ENCODE measurements at places on chromosomes 16 and 17. TPM values are rescaled to one million over a fixed set of nuclear protein-coding genes. Genes with fewer than 3 reads are reported as not detected.

The TMEM114 gene
- total RNA-seq, result not detected

The UTS2R gene
- total RNA-seq, result not detected

The MT3 gene
- 16.3 TPM for total RNA-seq

The NHERF2 gene
- total RNA-seq, result 4.2 TPM

The MSLN gene
- total RNA-seq, result not detected

The SPATA20 gene
- 33.1 TPM for total RNA-seq

The TMC7 gene
- not detected for total RNA-seq

The RHBDL3 gene
- total RNA-seq, result 0.72 TPM

The FBXW10 gene
- total RNA-seq, result not detected

The NT5M gene
- 7.4 TPM for total RNA-seq

The SDR42E1 gene
- 13.9 TPM for total RNA-seq

The HOXB9 gene
- total RNA-seq, result 0.23 TPM

The MPV17L gene
- total RNA-seq, result not detected

The UMOD gene
- total RNA-seq, result not detected

The CLEC18C gene
- total RNA-seq, result 1.1 TPM

The HOXB6 gene
- total RNA-seq, result not detected

The STAT5B gene
- total RNA-seq, result 131 TPM

The SLC6A2 gene
- total RNA-seq, result not detected

The MYCBPAP gene
- total RNA-seq, result 4.0 TPM

The DUS2 gene
- 21.1 TPM for total RNA-seq

The CACNG1 gene
- not detected for total RNA-seq

The GUCY2D gene
- not detected for total RNA-seq

The EFNB3 gene
- total RNA-seq, result not detected

The KRTAP4-9 gene
- not detected for total RNA-seq

The MYL4 gene
- not detected for total RNA-seq

The CLEC3A gene
- not detected for total RNA-seq

The MYO15A gene
- 1.0 TPM for total RNA-seq

Data from activated naive CD8-positive, alpha-beta T cell treated with anti-CD3 and anti-CD28 coated beads, Interleukin-2, amount 10 ng/mL, durations not matched to agents 7 days and 5 days (primary cell).